ENCODE measurements at places on chromosomes 13 and 19. TPM values are rescaled to one million over a fixed set of nuclear protein-coding genes. Genes with fewer than 3 reads are reported as not detected.

GRCh38 chr19:44113784-44114390 lies 688 bp downstream of the ZNF225 start:
- no peak for DNase-seq

- DNase-seq: no peak
Observed at GRCh38 chr19:58498316-58499020, 13.3 kb downstream of the SLC27A5 start.

DNA sequence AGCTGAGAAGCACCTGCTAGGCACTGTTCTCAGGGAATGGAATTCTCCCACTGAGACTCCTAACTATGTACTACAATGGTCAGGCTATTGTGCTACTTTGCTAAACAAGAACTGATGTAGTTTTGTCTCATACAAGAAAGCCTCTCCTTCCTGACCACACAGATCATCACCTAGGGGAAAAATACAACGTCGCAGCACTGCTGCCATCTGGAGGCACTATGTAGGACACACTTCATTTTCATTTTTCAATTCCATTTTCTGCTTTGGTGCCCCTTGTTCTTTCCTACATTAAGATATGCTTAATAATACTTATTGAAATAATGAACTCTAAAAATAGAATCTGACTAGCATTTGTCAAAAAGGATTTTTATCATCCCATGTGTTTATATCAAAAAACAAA lies 21.1 kb downstream of the PROSER1 start:
- DNase-seq: no peak

- DNase-seq: no peak
Observed at GRCh38 chr13:79003989-79004898, 345.3 kb upstream of the OBI1 start.

DNA sequence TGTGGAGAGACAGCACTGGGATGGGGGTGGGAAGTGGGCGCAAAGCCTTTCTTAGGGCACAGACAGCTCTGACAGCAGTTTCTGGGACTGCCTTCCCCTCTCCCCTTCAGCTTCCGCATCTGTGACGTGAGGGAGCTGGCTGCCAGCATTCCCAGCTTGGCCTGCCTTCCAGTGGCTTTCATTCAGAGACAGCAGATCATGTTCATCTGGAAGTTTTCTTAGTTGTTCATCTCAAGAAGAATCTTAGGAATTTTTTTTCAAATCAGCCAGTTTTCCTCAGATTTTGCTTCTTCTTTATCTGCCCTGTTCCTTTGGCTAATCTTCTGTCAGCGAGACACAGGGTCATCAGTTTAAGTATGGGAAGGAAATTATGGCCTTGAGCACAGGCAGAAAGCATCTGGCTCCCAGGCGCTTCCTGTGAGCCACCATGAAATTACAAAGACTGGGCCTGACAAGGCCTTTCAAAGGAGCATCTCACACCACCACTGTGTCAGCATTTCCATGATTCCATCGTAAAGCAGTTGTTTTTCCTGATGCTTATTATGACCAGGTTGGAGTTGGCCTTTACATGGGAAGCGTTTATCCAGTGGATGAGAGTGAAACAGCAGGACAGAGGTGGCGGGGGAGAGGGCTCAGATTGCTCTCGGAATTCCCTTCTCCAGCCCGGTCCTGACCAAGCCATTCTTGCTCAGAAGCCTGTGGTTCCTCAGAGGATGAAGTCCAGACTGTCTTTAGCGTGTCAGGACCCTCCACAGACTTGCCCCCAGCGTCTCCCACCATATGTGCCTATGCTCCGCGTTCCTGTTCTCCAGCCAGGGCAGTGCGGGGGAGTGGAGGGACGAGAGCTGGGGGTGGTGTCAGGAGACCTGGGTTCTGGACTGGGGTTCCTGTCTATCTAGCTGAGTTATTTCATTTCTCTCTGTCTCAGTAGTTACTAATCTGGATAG lies 43.6 kb downstream of the ARHGAP35 start:
- no peak for DNase-seq

- DNase-seq: no peak
Observed at GRCh38 chr19:4589579-4590410, 30.3 kb upstream of the SEMA6B start.

- no peak for DNase-seq
Observed at GRCh38 chr13:38624822-38625221, 62.1 kb upstream of the FREM2 start.

- no peak for DNase-seq
Observed at GRCh38 chr19:30886222-30886621, 463.0 kb downstream of the TSHZ3 start.

BORCS8 gene
- total RNA-seq: 28.8 TPM

GRK1 gene
- total RNA-seq: 0.24 TPM

UBE2L5 gene
- total RNA-seq: not detected

- no peak for DNase-seq
Observed at GRCh38 chr13:48873587-48873986, 102.1 kb upstream of the FNDC3A start.

GRCh38 chr19:5313307-5313706 lies 27.3 kb downstream of the PTPRS start:
- no peak for DNase-seq

CABP5 gene
- total RNA-seq: not detected

DNA sequence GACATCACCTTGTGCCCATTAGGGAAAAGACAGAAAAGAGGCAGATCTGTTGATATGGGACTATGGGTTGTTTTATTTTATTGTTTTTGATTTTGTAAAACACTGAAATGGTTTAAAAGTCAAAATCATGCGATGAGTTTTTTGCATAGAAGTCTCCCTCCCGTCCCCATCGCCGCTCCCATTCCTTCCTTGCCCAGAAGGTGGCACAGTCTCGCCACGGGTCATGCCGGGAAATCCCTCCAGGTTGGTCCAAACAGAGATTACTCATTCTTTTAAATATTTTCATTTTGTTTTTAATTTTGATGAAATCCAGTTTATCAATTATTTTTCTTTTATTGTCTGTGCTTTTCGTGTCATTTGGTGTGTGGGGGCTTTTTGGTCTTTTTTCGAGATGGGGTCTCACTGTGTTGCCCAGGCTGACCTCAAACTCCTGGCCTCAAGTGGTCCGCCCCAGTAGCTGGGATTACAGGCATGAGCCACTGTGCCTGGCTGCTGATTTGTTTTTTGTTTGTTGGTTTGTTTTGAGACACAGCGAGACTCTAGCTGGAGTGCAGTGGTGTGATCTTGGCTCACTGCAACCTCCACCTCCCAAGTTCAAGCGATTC lies 9.2 kb downstream of the PGPEP1 start:
- no peak for DNase-seq

DNA sequence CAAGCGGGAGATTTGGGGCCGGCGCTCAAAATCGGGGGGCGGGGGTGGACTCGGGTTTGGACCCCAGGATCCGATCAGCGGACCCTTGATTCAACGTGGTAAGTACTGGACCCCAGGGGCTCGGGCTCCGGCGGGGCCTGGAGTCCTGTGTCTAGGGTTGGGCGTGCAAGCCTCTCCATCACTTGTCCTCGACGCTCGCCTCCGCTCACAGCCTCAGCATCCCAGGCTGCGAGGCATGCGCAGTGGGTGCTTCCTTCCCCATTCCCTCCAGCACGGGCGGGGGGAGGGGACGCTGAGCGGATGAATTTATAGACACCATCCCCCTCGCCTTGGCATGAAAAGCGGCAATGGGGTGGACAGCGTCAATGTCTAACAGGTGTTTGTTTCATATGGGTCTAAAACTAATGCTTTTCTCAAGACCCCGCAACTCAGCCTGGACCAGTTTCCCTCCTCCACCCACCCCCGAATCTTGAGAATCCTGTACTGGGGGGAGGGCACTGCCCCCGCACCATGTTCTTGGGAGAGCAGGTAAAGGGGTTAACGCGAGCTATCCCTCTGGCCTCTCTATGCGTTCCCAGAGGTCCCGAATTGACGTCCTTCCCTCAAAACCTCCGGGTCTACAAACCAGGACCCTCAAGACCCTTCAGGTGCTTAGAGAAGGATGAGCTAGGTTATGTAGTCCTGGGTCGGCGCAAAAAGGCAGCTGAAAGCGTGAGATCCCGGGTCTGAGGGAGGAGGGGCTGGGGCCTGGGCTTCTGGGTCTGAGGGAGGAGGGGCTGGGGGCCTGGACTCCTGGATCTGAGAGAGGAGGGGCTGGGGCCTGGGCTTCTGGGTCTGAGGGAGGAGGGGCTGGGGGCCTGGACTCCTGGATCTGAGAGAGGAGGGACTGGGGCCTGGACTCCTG lies 579 bp downstream of the CPT1C start:
- DNase-seq: peak; percentile 85

DNA sequence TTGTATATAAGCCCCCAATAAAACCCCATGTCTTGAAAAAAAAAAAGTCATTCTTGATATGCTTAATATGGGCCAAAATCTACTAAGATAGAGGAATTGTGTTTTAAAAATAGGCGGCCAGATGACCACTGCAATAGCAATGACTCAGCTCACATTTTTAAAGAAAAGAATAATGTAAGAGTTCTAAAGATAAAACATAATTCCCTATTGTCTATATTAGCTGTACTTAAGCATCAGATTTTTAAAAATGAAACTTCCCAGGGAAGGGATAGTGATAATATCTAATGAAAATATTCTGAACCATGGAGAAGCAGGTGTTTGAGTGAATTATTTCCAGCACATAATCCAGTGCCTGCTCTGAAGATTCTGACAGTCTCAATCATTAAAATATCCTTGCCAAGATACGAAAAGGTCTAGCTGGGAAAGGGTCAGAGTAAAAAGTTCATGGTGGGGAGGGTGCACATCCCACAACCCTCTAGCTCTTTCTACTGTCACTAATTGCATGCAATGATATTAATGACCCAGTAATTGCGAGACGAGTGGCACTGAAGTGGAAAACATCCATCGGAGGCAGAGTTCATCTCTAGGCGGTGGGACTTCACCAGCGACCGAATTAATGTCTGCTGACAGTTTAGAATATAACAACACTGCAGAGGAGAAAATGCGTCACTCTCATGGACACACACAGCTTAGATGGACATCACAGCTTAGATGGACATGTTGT lies 31.6 kb downstream of the EFNB2 start:
- no peak for DNase-seq

All from type B pancreatic cell (in vitro differentiated cells).